AG09319 (cell line): ENCODE measurements at places on chromosomes 7 and 10.

DNA sequence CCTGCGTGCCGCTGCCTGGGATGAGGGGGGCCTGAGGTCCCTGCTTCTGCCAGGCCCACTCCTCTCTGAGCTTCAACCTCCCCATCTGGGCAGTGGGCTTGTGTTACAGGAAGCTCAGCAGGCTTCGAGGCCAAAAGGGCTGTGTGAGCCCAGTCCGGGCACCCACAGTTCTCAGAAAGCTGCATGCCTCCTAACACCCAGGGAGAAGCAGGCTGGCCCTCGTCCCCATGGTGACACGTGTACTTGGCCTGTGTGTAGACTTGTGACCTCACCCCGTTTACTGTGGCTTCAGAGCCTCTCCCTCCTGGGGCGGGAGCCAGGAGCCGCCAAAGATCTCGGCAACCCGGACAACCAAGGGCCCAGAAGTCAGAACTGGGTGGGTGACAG is 2.2 kb upstream of the GRIFIN start:
- DNase-seq: no peak

GRCh38 chr7:42151309-42151708 is 85.7 kb downstream of the GLI3 start:
- no peak for DNase-seq

GRCh38 chr7:42234736-42235135 is 2.3 kb downstream of the GLI3 start:
- no peak for DNase-seq

- DNase-seq: no peak
These were observed 34.6 kb upstream of the TPST1 start for GRCh38 chr7:66170309-66171231.

GRCh38 chr7:101106386-101106785 is 20.5 kb upstream of the SERPINE1 start:
- DNase-seq: no peak

DNA sequence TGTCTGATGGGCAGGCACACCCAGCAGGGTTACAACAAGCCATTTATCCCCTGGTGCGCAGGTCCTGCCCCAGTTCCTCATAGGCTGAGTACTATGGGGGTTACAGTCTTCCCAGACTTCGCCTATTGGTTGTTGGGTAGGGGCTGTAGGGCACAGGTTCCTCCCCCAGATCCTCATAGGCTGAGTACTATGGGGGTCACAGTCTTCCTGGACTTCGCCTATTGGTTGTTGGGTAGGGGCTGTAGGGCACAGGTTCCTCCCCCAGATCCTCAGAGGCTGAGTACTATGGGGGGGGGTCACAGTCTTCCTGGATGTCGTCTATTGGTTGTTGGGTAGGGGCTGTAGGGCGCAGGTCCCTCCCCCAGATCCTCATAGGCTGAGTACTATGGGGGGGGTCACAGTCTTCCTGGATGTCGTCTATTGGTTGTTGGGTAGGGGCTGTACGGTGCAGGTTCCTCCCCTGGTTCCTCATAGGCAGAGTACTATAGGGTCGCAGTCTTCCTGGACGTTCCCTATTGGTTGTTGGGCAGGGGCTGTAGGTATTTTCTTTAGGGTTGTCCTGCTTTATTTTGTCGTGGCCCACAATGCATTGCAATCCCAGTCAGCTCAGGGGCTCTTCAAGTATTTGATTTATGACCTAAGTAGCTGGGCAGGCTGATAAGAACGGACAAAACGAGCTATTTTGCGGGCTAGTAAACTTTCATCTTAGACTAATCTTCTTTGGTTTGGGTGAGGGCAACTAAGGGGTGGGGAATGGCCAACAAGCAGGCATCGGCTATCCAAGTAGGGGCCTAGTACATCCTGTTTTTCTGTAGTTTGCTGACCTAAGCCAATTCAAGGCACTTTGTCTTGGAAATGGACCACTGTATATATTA is 3.4 kb downstream of the LRRC27 start:
- no peak for DNase-seq

- DNase-seq: no peak
These were observed 292.9 kb upstream of the PITRM1 start for GRCh38 chr10:3465406-3465891.

DNA sequence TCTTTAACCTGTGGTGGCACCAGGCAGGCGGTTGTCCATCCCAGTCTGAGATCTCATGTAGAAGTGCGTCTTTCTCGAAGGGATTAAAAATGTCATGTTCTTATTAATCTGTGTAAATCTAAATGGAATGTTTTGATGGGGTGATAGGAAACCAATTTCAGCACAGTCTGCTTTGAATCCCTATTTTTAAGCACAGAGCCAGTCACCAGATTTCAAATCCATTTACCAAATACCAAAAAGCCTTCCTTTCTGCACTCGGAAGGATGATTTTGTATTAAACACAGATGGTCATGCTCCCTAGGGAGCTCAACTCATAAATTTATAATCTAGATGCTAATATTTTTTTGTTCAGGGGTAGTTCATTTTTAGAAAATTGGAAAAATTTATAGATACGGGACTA is 160.6 kb upstream of the AOAH start:
- DNase-seq: no peak

GRCh38 chr7:94382132-94382531 is 12.6 kb upstream of the COL1A2 start:
- no peak for DNase-seq

DNA sequence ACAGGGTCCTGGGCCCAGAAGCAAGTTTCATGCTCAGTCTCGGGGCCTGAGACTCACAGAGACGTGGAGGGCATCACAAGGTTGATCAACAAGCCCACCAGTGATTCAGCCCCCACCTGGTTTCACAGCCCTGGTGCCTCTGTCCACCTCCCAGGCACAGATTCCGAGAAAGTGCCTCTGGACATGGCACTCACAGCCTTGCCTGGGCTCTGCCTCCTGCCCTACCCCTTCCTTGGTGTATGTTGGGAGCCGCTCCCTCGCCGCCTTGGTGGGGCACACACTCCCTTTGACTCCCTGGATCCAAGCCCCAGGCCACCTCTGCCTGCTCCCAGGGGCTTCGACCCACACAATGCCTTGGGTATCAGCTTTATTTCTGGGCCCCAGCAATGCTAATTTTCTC is 200.8 kb upstream of the PPP2R2D start:
- DNase-seq: no peak

DNA sequence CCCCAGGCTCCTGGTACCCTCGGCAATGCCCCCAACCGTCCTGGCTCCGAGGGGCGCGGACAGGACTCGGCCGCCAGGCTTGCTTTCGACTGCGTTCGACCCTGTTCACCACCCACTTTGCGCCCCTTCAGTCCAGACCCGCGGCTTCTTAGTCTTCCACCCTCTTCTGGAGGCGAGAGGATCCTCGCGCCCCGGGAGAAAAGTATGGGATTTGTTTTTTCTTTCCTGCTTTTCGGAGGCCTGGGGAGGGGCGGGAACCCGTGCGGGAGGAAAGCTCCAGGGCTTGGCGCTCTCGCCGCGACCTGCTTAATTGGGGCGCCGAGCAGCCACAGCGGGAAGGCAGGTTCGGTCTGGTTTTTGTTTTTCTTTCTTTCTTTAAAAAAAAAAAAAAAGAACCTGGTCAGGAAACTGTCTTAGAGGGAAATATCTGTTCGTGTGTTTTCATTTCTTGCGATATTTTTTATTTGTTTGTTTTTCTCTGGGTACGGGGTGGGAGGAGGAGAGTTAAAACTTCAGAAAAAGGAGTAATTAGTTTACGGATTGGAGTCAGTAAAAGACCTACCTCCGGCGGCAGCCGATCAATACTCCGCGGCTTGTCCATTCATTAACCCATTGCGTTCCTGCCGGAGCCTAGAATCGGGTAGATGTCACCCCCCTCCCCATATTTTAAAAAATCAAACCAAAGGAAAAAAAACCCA is 1.6 kb downstream of the EMX2 start:
- DNase-seq: no peak

DNA sequence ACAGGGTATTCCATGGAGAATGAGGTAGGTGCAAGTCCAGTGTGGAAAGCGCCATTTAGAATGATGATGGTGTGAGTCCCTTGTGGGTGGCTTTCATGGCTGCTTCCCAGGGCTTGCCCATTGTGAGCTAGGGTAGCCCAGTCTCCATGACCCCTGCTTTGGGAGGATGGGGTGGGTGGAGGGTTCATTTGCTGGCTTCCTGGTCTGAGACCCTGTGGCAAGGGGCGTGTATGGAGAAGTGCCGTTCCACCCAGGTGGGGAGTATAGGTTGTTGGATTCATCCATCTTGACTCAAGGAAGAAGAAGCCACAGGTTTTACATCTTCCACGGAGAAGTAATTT is 27.7 kb downstream of the CCM2 start:
- no peak for DNase-seq

DNA sequence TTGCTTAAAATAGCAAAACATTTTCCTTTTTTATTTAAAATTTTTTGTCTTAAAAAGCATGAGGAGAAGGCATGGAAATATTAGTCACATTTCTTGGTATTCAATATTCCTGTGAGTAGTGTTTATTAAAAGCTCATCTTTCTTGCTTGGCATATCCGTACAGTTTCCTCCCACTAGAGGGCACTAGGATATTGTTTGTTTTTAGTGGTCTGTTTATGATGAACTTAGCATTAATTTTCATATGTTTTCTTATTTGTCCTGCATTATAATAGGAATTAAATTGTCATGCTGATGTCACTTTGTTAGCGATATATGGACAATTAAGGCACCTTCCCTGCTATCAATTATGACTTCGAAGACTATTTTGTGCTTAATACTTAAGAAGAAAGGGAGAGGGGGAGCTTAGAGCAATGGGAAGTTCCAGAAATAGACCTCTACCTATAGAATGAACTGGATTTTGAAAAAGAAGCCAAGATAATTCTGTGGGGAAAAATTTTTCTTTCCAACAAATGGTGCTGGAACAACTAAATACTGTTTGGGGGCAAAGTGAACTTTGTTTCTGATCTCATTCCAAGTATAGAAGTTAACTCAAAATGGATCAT is 91.0 kb upstream of the STRIP2 start:
- peak; percentile 31 for DNase-seq

DNA sequence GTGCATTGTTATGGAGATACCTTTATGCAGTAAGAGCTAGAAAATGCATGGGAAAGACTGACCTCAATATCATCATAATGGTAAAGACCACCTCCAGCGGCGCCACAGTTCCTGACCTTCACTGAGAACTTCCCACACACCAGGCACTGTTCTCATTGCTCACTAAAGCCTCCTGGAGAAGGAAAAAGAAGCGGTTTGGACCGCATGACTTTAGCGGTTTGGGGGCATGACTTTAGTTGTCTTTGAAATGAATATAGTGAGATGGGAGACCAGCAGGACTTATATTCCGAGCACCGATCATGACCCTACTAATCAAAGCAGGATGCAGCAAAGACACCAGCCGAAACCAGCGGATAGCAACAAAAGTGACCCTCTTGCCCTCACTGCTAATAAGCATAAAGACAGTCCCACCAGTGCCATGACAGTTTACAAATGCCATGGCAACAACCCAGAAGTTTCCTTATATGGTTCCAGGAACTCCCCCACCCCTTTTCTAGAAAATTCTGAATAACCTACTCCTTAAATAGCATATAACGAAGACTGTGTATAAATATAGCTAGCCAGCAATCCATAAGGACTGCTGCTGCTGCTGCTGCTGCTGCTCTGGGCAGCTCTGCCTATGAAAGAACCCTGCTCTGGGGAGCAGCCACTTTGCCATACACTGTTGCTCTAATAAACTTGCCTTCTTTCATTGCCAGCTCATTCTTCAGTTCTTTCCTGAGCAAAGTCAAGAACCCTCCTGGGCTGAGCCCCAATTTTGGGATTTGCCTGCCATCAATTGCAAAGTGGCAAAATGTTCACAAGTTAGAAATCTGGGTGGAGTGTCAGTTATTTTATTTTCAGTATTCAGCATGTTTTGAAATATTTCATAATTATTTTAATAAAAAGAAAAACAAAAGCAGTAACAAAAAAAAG is 694.1 kb downstream of the SUGCT start:
- DNase-seq: no peak
